ENCODE measurements at places on chromosomes 5 and 9. TPM values are rescaled to one million over a fixed set of nuclear protein-coding genes. Genes with fewer than 3 reads are reported as not detected.

RFX3 gene
- total RNA-seq = 7.2 TPM

MEF2C gene
- total RNA-seq = 63.5 TPM

PPP3R2 gene
- not detected for total RNA-seq

BTNL3 gene
- not detected for total RNA-seq

OGN gene
- under 0.01 TPM for total RNA-seq

FRMD3 gene
- 24.6 TPM for total RNA-seq

LCN1 gene
- not detected for total RNA-seq

PCDHGB7 gene
- total RNA-seq = 9.4 TPM

CDH12 gene
- total RNA-seq = not detected

NUTM2F gene
- total RNA-seq = not detected

SLC36A2 gene
- not detected for total RNA-seq

WDR41 gene
- total RNA-seq = 70.0 TPM

GHR gene
- 1.7 TPM for total RNA-seq

Measured in thoracic aorta endothelial cell (primary cell).